ENCODE measurements at places on chromosomes 3 and 15. TPM values are rescaled to one million over a fixed set of nuclear protein-coding genes. Genes with fewer than 3 reads are reported as not detected.

GABRR3 gene
- total RNA-seq = not detected

ITGA11 gene
- total RNA-seq = 0.39 TPM

BSN gene
- total RNA-seq = 0.05 TPM

TIMMDC1 gene
- total RNA-seq = 79.8 TPM

CCRL2 gene
- total RNA-seq = 11.2 TPM

TMCO5A gene
- total RNA-seq = not detected

ADGRG7 gene
- total RNA-seq = 27.0 TPM

CDHR4 gene
- total RNA-seq = not detected

WDR93 gene
- not detected for total RNA-seq

GOLGA8M gene
- 5.2 TPM for total RNA-seq

ARF4 gene
- 52.9 TPM for total RNA-seq

AGBL1 gene
- not detected for total RNA-seq

SLC6A1 gene
- total RNA-seq = not detected

SLC12A1 gene
- total RNA-seq = not detected

HMCES gene
- 58.2 TPM for total RNA-seq

TMEM266 gene
- total RNA-seq = not detected

KCNAB1 gene
- 0.08 TPM for total RNA-seq

KCNMB2 gene
- not detected for total RNA-seq

TM4SF18 gene
- total RNA-seq = not detected

COL6A5 gene
- total RNA-seq = not detected

CLRN1 gene
- not detected for total RNA-seq

KIF7 gene
- 0.37 TPM for total RNA-seq

PLSCR4 gene
- not detected for total RNA-seq

CPEB1 gene
- total RNA-seq = 0.18 TPM

MCCC1 gene
- total RNA-seq = 32.7 TPM

FRMD5 gene
- not detected for total RNA-seq

TPRG1 gene
- 0.86 TPM for total RNA-seq

NEK11 gene
- 1.7 TPM for total RNA-seq
